ENCODE measurements at places on chromosomes 6 and 20.
A peak's percentile ranks its signal among the peaks of the same experiment; 100 is the strongest.

DNA sequence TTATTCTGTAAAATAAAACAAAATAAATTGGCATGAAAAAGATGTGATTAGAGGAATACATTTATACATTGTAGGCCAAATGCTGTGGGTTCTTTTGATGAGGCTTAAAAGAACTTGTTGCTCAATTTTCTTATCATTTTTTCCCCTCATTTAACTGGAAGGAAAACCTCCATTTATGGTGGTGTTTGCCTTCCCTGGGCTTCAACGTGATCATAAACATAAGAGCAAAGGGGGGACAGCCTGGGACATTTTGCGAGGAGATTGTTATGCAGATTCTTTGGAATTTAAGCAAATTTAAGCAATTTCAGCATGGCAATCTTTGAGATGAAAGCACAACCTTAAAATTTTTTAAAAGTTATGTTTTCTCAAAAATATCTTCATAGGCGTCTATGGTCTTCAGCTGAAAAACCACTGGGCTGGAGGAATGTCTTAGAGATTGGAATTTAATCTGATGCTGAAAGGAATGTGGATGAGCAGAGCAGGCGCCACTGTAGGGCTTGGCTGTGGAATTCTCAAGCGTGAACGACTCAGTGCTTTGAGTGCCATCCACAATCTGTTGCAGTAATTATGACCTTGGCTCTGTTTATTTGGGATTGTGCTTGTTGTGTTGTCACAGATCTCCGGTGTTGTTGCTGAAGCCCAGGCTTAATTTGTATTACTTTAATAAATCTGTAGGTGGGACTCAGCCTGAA lies 149.4 kb upstream of the MLIP start:
- DNase-seq: no peak

DNA sequence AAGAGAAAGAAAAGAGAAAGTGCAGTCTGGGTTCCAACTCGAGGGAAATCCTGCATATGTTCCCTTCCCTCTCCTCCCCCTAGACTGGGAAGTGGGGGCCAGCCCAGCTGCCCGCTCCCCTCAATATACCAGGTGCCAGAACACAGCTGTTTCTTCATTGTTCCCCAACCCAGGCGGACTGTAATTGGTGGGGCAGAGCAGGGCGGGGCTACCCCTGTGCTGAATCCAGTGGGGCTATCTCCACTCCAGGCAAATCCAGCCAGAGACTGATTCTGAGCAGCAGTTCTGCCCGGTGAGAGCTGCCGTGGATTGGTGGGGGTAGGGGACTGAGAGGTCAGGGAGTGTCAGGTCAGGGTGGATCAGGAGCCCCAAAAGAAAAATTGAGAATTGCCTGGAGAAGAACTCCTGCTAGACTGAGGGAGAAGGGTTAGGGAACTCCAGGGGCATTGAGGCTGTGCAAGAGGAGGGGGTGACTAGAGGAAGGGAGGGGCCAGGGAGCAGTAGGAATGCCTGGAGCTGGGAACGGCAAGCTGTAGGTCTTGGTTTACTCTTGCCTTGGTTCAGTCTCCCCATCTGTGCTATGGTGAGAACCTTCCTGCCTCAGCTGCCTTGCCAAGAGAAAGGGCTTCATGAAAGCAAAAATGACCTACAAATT lies at the start of gene MYMX:
Gene MYMX, plus strand, starts transcription at position 250 of the 655 bp plus-strand sequence. CDS start 546 bp downstream, outside the sequence.
- DNase-seq: no peak

GRCh38 chr20:50460608-50461267 lies 49.4 kb upstream of the PTPN1 start:
- peak; percentile 64 for DNase-seq

DNA sequence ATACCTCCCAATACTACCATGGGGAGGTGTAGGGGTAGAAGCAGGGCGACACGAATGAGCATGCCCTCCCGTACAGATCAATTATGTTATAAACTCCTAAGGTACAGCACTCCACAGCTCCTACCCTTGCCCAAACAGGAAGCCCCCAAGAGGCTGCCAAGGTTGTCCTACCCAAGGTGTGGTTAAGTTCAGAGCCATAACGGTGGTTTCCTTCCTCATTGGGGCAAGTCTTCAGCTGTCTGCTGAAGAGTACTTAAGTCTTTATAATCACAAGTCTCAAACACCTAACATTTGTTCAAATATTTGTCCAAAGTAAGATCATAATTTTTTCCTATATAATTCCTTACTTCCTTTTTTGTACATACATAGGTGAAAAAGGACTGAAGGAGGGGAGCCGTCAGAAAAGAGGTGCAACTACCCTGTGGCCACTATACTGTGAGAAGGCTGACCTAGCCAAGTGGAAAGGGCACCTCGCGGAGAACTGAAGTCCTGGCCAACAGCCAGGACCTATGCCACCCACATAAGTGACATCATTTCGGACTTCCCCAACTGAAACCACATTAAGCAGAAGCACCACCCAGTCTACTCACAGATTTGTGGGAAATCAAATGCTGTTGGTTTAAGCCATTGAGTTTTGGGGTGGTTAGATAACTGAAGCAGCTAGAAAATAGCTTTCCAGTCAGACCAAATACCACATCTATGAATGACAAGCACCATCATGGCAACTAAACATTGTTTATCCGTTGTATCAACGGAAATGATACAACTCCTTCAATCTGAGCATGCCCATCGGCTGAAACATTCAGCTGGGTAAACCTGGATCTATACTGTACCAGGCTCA lies 2.9 kb upstream of the RAB22A start:
- DNase-seq: peak; percentile 48

DNA sequence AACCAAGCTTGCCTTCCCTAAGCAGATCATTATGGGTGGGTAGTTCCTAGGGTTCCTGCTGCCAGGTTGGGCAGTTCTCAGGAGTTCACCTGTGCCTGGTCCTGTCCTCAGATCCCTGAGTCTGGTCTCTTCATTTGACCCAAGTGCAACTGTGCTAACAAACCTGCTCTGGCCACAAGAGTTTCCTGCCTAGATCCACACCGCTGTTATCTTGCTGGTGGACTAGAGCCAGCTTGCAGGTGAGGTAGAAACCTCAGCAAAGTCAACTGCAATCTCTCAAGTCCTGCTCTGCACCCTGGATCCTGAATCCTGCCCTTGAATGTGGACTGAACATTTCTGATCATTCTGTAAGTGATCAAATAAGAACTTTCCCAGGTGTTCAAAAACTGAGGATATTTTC lies 191.8 kb upstream of the LRFN2 start:
- DNase-seq: no peak

DNA sequence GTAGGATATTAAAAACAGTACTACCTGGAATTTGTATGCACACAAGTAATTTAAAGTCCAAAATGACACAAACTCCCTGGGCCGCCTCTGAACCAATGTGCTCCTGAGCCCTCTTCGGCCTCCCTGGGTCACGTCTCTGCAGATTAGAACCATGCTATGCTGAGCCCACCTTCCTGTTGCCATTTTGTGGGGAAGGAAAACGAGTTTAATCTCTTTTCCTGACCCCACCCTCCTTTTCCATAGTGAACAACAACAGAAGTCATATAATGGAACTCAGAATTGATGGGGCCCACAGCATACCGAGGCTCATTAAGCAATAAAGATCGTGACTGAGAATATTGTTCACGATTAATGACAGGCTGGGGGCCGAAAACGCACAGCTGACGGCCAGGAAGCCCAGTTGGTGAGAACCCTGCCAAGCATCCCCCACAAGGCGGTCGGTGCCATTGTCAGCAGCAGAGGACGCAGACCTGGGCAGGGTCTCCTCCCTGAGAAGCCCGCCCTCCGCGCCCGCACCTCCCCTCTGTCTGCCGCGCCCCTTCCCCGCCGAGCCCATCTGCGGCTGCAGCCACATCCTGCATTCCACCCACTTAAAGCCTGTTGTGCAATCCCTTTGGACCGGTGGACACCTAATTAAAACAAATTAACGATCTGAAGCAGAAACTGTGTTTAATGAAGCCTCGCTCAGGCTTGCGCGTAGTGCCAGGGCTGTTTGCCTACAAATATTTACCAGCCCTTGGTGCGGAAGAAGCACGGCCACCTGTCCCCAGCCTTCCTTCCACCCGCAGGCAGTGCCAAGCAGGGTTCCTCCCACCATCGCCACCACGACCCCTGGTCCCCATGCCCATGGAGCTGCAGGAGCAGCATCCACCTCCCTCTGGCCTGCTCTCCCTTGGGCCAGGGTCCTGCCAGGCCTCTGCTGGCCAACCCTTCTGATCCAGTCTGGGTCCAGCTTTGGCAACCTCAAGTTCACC lies 68.1 kb downstream of the DLL1 start:
- no peak for DNase-seq

DNA sequence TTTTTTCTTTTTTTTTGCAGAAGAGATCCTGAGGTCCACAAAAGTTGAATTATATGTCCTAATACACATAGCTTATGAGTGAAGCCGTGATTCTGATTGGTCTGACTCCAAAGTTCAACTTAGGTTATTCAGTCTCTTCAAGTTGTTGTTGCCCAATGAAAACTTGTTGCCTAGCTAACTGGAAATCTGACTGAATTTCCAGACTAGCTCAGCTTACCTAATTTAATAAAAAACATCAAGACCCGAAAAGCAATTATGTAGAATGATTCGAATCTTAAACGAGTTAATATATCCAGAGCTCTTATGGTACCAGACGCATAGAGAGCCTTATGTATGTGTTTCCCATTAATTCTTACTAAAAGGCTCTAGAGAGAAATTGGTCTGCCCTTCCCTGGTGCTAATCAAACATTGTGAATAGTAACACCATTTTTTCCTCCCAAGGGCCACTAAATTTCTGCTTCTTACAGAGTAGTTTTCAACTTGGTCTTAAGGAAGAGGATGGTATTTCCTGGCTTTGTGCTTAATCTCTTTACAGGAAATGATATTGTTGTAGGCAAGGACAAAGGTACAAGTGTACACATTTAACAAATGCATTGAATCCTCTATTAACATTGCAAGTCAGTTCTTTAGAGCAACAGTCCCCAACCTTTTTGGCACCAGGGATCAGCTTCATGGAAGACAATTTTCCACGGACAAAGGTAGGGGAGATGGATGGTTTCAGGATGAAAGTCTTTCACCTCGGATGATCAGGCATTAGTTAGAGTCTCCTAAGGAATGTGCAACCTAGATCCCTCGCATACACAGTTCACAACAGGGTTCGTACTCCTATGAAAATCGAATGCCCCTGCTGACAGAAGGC lies 107.9 kb downstream of the TSHZ2 start:
- DNase-seq: no peak

GRCh38 chr20:40477805-40478204 lies 211.2 kb downstream of the MAFB start:
- no peak for DNase-seq

GRCh38 chr6:84556541-84557335 lies 207.7 kb downstream of the TBX18 start:
- DNase-seq: no peak

- no peak for DNase-seq
Measured at GRCh38 chr20:44450281-44450889, 25.3 kb upstream of the TTPAL start.

GRCh38 chr20:43963872-43964791 lies 49.5 kb downstream of the TOX2 start:
- no peak for DNase-seq

DNA sequence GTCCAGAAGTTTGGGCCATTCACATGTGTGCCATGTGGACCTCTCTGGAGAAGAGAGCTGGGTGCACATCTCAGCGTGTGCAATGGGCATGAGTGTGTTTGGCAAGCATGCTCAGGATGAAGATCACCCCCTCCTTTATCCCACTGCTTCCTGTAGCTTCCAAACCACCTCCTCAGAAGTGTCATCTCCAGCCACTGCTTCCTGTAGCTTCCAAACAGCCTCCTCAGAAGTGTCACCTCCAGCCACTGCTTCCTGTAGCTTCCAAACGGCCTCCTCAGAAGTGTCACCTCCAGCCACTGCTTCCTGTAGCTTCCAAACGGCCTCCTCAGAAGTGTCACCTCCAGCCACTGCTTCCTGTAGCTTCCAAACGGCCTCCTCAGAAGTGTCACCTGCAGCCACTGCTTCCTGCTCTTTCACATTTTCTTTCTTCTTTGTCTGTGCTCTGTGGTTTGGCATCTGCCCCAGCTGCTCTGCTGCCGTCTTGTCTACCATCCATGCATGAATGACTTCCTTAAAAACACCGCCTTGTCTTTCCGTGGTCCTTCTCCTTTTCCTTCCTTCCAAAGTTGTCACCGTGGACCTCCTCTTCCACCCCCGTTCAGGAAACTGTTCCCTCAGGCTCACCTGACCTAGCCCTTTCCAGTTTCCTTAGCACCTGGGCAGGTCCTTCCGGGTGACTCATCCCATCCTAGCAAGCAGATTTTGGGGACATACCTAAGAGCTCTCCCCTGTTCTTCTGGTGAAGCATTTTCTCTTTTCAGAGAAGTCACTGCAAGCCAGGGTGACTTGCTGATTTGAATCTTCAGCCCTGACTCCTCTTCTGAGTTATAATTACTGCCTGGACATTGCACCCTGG lies 43.5 kb upstream of the TIAM2 start:
- DNase-seq: no peak

All from stimulated activated CD8-positive, alpha-beta memory T cell treated with anti-CD3 and anti-CD28 coated beads, Interleukin-4, amount 100 ng/mL, for 1 hour (primary cell).